ENCODE measurements at places on chromosomes 11 and 22.

DNA sequence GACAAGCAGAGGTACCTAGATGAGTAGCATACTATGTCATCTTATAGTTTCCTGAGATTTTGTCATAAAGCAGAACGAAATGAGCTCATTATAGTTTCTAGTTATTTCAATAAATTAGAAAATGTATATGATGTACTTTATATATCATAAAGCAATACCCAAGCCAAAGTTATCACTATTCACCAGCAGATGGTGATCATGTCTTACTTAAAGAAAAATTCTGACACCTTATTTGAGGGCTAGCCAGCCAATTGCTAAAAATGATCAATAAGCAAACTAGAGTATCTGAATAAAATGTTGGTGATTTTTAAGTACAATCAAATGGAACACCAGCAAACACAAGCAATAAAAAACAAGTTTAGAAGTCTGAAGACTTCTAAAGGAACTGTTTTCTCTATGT lies 44.1 kb downstream of the RSF1 start:
- DNase-seq, result no peak

DNA sequence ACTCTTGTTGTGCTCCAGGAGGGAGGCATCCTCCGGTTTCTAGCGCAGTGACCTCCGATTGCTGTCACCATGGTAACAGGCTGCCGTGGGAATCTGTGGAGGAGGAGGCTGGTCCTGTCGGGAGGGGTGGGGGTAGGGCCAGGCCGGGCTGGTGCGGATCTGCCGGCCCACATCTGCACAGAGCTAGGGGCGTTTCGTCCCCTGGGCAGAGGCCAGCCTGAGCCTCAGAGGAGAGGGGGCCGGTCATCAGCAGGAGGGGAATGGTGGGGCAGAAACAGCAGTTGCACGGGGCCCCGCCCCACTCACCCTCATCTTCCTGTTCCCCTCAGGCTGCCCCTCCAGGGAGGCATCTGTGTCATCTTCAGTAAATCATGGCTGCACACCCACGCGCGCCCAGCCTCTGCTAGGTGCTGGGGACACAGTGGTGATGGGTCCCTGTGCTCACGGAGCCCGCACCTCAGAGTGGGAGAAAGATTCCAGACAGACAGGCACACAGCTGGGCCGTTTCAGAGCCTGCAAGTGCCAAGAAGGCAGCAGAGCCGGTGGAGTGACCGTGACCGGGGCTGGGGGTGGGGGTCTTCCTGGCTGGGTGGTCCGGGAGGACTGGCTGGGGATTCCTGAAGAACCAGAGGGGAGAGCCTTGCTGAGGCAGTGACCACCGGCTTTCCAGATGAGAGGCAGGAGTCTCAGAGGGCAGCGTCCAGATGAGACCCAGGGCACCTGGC lies 120.5 kb downstream of the CACNA1I start:
- DNase-seq, result peak; percentile 78

DNA sequence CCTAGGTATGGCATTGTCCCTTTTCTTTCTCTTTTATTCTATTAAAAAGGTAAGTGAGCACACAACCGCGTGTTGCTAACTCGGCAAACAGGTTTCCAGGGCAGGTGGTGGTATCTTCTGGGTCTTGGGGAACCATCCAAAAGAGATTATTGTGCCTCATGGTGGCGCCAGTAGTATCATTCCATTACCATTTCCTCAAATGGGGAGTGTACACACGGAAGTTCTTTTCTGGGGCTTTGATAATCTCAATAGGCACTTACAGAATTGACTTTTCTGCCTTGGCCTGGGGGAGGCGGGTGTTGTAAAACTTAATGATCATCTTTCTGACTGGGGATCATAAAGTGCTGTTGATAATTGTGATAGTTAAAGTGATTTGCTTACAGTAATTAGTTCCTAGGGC lies 234.1 kb downstream of the KIRREL3 start:
- no peak for DNase-seq

GRCh38 chr22:20027966-20028854 lies 7.3 kb downstream of the TANGO2 start:
- no peak for DNase-seq

DNA sequence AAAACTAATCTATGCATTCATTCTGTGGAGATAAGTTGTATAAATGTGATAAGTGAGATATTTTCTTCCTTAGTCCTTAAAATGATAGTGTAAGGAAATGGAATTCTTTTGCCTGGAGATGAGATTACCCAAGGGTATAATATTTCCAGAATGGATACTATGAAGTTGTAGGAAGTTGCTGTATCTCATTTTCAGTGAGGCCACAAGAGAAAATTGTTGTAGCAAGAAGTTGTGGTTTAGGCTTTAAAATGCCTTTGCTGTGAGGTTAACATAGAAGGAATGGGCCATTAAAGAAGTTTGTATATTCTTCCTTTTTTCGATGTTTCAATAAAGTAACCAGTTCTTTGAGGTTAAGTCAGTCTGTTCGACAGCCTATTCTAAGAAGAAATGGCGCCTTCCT lies 50.7 kb upstream of the LIN7C start:
- DNase-seq, result no peak

DNA sequence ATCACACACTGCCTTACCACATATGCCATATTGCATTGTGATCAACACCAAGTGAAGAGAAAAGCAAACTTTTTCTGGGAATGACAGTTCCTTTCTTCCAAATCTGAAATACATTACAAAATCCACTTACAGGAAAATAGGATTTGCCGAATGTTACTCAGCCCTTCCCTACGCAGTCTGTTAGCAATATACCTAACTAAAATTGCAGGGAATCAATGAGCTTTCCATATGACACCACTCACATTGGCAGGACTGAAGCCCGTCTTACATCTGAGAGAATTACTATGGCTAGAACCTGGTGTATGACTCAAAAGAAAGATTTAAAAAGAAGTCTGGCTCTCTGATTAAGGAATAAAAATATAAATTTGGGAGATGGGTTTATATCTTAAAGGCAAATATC lies 136.0 kb downstream of the LRRC4C start:
- DNase-seq, result no peak

- no peak for DNase-seq
Observed at GRCh38 chr11:94107363-94107762, 21.3 kb upstream of the PANX1 start.

DNA sequence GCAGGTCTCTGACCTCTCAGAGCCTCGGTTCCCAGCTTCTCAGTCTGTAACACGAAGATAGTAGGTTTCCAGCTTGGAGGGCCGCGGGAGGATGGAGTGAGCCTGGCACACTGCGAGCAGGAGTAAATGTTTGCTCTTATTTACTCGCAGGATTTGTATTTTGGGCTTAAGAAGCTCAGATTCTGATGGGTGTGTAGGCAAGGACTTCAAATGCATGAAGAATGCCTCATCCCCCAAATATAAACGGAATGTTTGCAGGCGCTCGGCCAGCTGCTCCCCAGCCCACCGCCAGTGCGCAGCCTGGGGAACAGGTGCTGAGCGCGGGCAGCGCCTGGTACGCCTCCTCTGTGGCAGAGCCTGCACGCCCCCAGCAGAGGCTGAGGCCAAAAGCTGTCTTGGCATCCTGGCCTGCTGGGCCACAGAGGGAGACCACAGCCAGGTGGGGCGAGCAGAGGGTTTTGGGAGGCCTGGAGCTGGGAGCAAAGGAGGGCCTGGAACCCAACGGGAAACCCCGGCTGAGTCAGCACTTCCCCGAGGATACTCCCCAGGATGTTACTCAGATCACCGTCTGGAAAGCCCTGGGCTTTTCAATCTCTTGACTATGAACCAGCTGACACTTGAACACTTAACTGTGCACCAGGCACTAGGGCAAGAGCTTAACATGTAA lies 9.4 kb downstream of the EHD1 start:
- DNase-seq, result no peak

DNA sequence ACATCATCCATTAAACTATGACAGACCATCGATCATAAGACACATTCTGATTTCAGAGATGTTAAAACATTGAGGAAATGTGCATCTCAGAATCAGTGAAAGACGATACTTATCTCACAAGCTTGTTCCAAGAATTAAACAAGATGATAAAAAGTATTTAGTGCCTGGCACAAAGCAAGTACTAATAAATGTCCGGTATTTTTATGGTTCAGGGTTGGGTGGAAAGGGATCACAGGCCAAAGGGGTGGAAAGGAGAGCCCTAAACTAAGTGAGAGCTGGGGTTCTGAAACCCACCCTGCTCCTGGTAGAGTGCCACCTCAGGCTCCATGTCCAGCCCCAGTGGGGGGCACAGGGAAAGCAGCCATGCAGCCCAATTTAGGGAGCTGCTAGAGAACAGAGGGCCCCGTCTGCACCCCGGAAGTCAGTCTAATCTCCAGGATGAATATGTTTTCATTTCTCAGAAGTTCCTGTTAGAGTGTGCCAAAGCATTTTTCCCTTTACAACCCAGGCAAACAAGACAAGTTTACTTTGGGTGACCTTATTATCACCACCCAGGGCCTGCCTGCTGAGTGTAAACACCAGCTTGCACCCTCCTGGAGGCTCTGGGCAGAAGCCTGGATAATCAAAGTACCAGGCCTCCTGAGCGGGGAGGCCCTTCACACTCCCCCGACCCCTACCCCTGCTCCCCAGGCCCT lies 3.8 kb upstream of the CREB3L1 start:
- DNase-seq, result no peak

DNA sequence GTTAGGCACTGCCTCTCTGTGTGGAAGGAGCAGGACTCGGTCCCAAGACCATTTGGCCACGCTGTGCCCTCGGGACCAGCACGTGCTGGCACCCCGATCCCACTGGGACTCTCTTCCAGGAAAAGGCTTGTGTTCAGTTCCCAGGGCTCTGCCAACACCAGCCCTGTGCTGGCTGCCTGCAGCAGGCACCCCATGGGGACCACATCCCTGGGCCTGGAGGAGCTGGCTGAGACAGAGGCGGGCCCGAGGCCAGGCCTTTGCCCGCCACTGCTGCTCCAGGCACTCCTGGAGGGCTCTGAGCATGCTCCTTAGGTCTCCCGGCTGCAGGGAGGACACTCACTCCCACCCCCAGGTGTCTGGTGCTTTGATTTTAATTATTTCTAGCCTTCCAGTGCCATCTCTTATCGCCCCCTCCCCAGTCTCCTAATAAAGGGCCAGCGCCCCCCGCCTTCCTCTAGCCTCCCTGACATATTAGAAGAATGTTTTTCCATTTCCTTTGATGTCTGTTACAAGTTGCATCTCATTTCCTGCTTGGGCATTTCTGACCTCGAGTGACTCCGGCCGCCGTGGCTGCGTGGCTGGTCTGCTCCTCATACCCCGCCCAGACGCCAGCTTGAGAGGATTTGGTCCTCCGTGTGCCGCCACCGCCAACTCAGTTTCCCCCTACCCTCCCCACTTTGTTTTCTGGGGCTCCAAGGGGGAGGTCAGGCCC lies 14.4 kb downstream of the CDKN1C start:
- DNase-seq, result no peak

- no peak for DNase-seq
Observed at GRCh38 chr11:118434123-118434552, 2.2 kb upstream of the KMT2A start.

DNA sequence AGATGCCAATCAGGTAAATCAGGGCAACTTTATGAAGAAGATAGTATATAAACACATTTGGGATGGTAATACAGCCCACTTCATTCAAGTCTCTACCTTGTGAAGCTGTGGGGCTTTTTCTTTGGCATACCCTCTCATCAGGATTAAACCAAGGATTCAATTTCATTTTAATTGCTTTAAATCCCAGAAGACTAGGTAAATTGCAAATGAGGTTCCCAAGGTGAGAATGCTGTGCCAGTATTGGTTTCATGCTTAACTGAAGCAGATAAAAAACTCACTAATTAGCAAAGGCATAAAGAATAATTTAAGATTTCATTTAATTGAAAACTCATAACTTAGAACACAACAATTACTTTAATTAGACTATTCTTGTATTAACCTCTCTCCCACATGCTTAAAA lies 1218.1 kb downstream of the FAM181B start:
- DNase-seq, result no peak

DNA sequence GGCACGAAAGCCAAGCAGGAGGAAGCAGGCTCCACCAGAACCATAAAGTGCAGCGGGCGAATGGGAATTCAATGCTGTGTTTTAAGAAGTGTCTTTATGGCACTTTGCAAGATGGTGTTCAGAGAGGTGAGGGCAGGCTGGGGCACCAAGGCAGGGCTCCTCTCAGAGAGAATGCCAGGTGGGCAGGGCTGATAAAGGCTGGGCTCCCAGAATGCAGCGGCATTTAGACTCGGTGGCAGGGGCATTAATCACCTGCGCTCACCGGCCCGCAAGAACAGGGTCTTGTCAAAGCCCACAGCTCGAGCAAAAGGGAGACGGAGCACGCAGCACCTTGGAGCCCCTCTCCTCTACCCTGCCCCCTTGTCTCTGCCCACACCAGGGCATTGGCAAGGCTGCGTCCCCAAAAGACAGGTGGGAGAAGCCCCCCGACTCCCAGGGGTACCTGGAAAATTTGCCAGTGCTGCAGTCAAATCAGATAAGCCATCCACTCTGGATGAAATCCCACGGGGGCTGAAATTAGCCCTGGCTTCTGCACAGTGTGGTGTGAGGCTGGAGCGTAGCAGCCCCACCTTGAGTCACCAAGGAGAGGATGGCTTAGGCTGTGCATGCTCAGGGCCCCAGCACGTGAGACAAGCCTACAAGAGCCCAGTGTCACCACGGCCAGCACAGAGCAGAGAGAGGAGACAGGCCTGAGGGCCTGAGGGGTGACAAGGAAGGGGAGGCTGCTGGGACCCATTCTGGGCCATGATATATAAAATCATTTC lies 8.1 kb downstream of the MACROD1 start:
- DNase-seq, result no peak

GRCh38 chr11:76600124-76600655 lies 70.4 kb downstream of the LRRC32 start:
- no peak for DNase-seq

GRCh38 chr11:31096191-31096805 lies 273.2 kb downstream of the DCDC1 start:
- DNase-seq, result no peak

DNA sequence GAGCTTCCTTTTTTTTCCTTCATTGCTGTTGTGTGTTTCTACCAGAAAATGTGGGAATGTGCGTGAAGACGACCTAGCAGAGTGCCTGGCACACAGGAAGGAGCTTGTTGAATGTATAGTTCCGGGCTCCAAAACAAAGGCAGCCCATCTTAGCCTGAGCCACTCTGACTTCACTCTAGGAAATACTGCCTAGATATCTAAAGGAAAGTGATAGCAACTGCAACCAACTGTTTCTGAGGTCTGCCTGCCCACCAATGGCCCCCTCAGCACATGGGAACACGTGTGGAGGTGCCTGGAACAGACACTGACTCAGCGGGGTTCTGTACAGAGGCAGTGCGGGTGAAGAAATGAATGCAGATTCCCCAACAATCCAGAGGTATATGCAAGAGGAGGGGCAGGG lies 14.7 kb upstream of the XBP1 start:
- no peak for DNase-seq

DNA sequence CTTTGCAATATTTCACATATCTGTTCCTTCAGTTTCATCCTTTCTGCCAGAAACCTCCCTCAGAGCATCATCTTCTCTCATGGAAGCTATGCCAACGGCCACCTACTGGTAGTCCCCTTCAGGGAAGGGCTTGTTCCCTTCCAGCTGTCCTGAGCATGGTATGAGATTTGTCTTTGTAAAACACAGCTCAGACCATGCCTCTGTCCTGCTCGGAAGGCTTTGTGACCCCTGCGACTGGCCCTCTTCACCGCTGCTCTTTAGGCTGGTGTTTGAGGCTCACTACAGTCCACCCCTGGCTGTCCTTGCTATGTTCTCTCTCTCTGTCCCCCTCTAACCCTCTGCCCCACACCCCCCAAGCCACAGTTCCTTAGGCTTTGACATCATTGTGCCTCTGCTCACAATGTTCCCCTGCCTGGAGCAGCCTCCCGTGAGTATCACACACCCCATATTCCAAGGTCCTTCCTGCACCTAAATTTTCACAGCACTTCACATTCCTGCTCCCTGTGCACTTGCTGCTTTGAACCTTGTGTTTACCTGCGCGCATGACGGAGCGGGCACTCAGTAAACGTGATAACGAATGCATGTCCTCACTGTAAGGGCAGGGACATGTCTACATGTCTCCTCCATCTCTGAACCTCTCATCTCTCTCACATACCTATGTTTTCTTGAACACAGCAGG lies 24.0 kb upstream of the ACER3 start:
- DNase-seq, result no peak
